ENCODE measurements at places on chromosomes 2 and 18. TPM values are rescaled to one million over a fixed set of nuclear protein-coding genes. Genes with fewer than 3 reads are reported as not detected.

Gene RAD51AP2
- not detected for total RNA-seq

Gene GAREM1
- total RNA-seq, result 0.17 TPM

Gene GAREM2
- total RNA-seq, result 0.22 TPM

Gene GKN2
- not detected for total RNA-seq

Gene TMEM200C
- total RNA-seq, result not detected

Gene EML6
- 0.76 TPM for total RNA-seq

Gene ABCB11
- total RNA-seq, result not detected

Gene CDK15
- under 0.01 TPM for total RNA-seq

Gene CACNB4
- total RNA-seq, result 0.26 TPM

Gene ACOXL
- total RNA-seq, result not detected

Gene SKOR2
- not detected for total RNA-seq

Gene SMC6
- 13.0 TPM for total RNA-seq

Gene ACTG2
- total RNA-seq, result not detected

Gene SMPD4
- total RNA-seq, result 8.5 TPM

Gene FSIP2
- total RNA-seq, result under 0.01 TPM

Gene HK2
- 2.5 TPM for total RNA-seq

Gene ITGA4
- 0.52 TPM for total RNA-seq

Gene LTBP1
- 165 TPM for total RNA-seq

Gene NPHP1
- 1.4 TPM for total RNA-seq

Gene C2orf78
- not detected for total RNA-seq

Gene COL3A1
- 6.9 TPM for total RNA-seq

Data from dermis lymphatic vessel endothelial cell (primary cell).